SIG-M5 (cell line): ENCODE measurements at places on chromosomes 12 and 14.

GRCh38 chr12:67042697-67043131, 226.4 kb upstream of the CAND1 start:
- DNase-seq: no peak

GRCh38 chr12:110560048-110560447, 23.1 kb downstream of the PPTC7 start:
- no peak for DNase-seq

GRCh38 chr12:85626784-85627171, 209.4 kb downstream of the RASSF9 start:
- no peak for DNase-seq

DNA sequence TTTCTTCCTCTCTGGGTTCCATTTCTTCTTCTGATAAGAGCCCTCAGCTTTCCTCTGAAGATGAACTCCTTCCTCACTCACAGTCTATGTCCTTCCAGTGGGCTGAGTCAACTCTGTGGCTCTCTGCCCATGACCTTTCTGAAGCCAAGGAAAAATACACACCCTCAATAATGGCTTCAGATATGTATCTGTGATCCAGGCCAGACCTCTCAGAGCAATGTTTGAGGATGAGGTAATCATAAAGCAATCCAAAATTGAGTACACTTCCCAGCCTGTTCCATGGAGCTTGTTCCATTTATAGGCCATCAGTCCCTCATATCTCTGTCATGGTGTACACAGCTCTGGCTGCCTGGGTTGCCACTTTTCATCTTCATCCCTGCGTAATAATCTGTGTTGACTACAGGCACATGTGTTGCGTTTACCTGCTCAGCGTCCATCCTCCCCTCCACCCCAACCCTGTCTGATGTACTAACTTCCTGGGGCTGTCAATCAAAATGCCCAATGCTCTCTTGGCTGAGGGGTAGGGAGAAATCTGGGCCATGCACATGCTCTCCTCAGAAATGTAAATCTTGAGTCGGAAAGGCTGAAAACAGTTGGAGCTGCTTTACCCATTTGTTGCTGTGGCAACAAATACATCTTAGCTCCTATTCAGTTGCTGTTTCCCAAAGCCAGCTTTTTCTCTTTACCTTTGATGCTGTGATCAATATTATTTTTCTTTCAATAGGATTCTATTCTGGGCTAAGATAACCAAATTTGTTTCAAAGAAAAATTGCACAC, 377.8 kb upstream of the TMEM132C start:
- DNase-seq: no peak
